Renal cortical epithelial cell (primary cell): ENCODE measurements at places on chromosomes 12 and 14. TPM values are rescaled to one million over a fixed set of nuclear protein-coding genes. Genes with fewer than 3 reads are reported as not detected.
A peak's percentile ranks its signal among the peaks of the same experiment; 100 is the strongest.

Gene PLEKHG7
- 0.10 and 0.17 TPM in 2 replicates for total RNA-seq

Gene GRIP1
- 6.4 and 32.4 TPM in 2 replicates for total RNA-seq

Gene TAS2R7
- 0.20 TPM in 1 of 2 replicates, not detected in the other for total RNA-seq

Gene TEP1
- 20.8 and 32.5 TPM in 2 replicates for total RNA-seq

Gene ARL6IP4
- 119 and 198 TPM in 2 replicates for total RNA-seq

Gene TSPAN9
- 24.7 and 91.3 TPM in 2 replicates for total RNA-seq

Gene DIO2
- total RNA-seq: under 0.01 and 1.3 TPM in 2 replicates

Gene RAN
- 765 and 967 TPM in 2 replicates for total RNA-seq

GRCh38 chr12:85531341-85531740 is 251.3 kb downstream of the ALX1 start:
- DNase-seq: no peak

DNA sequence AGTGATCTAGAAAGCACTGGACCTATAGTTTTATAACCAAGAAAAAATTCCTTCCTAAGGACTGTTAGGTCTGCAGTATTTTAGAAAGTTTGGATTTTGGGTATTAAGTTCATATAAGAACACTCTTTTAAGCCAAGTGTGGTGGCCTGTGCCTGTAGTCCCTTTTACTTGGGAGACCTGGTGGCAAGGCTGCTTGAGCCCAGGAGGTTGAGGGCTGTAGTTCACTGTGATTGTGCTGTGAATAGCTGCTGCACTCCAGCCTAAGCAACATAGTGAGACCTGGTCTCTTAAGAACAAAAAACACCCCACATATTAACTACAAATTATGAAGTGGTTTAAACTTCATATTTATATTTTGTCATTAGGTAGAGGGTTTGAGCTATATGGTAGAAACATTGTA is 9.7 kb downstream of the DNM1L start:
- no peak for DNase-seq

- DNase-seq: no peak
These were observed 52.0 kb downstream of the PEBP1 start for GRCh38 chr12:118187751-118188435.

GRCh38 chr14:102729268-102729667 is 48.0 kb upstream of the TRAF3 start:
- no peak for DNase-seq

GRCh38 chr14:99875421-99875820 is 82.2 kb downstream of the EML1 start:
- DNase-seq: peak; percentile 62

GRCh38 chr14:63951021-63951420 is 98.2 kb downstream of the SYNE2 start:
- no peak for DNase-seq

- DNase-seq: no peak
These were observed 154.7 kb downstream of the APAF1 start for GRCh38 chr12:98799822-98800221.

DNA sequence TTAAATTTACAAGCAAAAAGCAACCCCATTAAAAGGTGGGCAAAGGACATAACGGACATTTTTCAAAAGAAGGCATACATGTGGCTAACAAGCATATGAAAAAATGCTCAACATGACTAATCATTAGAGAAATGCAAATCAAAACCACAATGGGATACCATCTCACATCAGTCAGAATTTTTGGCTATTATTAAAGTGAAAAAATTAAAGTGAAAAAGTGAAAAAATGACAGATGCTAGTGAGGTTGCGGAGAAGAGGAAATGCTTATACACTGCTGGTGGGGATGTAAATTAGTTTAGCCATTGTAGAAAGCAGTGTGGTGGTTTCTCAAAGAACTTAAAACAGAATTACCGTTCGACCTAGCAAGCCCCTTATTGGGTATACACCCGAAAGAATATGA is 7.9 kb downstream of the OTOGL start:
- no peak for DNase-seq

DNA sequence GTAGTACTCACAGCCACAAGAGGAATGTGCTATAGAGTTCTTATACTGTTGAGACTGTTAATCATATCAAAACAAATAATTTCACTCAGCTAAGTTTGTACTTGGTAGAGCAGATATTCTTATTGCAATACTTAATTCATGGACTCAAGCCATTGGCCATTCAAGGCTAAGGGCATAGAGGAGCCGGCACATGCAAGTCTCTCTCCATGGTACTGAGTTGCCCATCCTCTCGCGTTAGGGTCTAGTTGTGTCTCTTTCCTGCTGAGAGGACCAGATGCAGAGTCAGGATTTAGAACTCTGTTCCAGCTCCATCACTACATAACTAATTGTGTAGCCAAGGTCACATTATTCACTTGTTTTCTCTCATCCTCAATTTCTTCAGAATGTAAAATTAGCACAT is 14.4 kb upstream of the TUNAR start:
- peak; percentile 13 for DNase-seq

GRCh38 chr12:90280033-90280432 is 571.4 kb upstream of the ATP2B1 start:
- DNase-seq: peak; percentile 9
